ENCODE measurements at places on chromosomes 1 and 21. TPM values are rescaled to one million over a fixed set of nuclear protein-coding genes. Genes with fewer than 3 reads are reported as not detected.

TNFRSF1B gene
- 2.4 TPM for total RNA-seq

GRCh38 chr1:118073648-118074435 lies 111.2 kb downstream of the SPAG17 start:
- DNase-seq, result no peak

GRCh38 chr1:97091679-97092078 lies 370.1 kb downstream of the PTBP2 start:
- DNase-seq, result no peak

CAMSAP2 gene
- total RNA-seq, result 26.5 TPM

DNA sequence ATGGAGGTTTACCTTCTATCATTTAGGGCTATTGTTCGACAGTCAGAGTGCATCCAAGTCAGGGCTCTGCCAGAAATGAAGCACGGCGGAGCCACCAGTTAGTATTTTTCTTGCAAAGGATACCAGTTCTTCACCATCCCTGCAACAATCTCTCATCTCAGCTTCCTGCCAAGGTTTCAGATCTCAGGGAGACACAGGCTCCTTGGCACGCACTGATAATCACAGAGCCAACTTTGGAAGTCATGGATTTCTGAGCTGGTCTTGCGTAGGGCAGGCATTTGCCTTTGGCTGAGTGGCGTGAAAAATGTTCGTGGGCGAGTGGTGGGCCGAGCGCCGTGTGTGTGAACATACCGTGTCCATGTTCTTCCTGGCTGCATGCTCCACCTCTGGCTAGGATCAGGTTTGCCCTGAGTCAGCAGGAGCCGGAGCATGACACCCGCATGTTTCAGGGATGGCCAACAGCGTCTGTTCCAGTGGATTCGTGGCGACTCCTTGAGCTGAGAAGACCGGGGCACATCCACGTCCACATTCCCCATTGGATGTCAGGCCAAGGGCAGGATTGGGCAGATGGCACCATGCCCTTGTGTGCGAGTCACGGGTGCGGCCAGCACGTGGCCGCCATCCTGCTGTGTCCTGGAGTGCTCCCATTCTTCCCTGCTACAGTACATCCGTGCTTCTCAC lies 118.5 kb upstream of the C1orf174 start:
- DNase-seq, result no peak

- peak; percentile 16 for DNase-seq
These were observed 86.8 kb downstream of the NPHP4 start for GRCh38 chr1:5905436-5905835.

- peak; percentile 30 for DNase-seq
These were observed 4.0 kb upstream of the IFI16 start for GRCh38 chr1:159005676-159006075.

DNA sequence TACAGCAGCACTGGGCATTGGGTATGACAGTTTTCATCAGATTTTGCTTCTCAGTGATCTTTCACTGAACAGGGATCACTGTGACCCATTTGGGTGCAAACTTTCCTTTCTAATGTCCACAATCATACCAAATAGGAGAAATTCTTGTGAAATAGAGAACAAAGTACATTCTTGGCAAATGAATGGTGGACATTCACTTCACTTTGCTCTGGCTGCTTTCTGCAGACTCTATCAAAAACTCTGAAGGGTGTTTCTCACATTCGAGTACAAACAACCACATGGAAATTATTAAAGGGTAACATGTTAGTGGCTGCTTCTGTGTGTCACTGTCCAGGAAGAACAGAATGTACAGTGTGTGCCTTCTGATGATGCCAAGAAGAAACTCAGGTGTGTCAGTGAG lies 61.9 kb upstream of the ADAM30 start:
- DNase-seq, result no peak

DNA sequence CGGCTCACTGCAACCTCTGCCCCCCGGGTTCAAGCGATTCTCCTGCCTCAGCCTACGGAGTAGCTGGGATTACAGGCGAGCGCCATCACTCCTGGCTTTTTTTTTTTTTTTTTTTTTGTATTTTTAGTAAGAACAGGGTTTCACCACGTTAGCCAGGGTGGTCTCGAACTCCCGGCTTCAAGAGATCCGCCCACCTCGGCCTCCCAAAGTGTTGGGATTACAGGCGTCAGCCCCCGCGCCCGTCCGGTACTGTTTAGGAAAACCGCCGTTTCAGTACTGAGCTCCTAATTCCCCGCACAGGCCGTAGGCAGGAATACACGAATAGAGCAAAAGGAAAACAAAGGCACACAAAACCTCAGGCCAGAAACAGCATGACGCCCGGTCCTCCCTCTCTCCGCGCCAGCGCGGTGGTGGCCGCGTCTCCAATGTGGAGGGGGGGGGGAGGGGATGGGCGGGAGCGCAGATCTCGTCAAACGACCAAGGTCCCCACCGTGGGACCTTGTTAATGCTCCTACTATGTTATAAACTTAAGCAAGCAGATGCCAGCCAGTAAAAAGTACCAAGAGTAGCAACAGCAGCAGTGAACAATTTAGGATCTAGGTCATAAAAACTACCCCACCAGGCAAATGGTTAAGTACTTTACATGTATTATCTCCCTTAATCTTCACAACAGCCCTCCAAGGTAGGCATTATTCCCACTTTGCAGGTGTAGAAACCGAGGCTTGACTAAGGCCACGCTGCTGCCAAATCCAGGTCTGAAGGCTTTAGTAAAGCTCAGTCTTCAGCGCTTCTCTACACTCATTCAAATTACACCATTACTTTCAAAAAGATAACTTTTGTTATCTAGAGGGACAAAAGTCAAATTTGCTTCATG lies 648 bp upstream of the ADAR start:
- peak; percentile 83 for DNase-seq

DNA sequence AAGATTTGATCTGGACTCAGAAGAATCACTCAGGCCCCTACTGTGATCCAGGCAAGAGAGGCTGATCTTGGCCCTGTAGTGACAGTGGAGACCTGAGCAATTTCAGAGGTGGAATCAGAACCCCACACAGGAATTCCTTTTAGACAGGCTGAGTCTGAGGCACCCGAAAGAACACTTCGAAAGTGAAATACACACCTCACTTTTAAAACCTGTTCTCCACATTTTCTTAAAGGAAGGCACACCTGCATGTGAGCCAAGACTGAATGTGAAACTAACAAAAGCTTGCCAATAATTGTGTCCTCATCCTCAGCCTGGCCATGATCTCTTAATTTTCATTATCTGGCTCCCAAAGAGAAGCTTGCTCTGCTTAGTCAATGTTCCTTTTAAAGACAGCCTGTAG lies 32.2 kb downstream of the SIPA1L2 start:
- DNase-seq, result no peak

DNA sequence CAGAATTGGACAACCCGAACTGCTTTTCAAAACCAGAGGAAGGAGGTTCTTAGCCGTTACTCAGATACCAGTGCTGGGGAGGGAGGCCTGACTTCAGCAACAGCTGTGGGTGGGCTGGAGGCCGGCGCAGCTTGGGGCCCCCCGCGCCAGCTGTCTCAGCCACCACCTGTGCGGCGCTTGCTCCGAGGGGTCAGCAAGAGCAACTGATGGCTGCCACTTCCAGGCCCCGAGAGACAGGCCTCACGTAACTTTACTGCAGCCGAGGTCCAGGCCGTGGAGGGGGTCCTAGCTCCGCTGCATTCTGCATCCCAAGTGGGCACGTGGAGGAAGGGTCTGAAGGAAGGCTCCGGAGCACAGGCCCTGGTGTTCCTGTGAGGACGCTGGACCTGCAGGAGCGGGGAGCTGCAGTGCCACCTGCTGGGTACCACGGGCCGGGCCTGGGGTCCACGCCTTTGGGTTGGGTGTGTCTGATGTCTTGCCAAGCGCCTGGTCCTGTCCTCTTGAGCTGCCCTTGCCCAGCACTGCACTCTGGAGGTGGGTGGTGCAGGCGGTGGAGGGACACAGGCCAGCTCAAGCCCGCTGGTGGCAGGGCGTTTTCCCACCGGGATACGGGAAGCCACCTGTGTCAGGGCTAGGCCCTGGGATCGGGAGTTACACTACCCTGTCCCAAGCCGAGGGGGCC lies 9.8 kb downstream of the THAP3 start:
- DNase-seq, result peak; percentile 91

EVA1B gene
- 87.2 TPM for total RNA-seq

DNA sequence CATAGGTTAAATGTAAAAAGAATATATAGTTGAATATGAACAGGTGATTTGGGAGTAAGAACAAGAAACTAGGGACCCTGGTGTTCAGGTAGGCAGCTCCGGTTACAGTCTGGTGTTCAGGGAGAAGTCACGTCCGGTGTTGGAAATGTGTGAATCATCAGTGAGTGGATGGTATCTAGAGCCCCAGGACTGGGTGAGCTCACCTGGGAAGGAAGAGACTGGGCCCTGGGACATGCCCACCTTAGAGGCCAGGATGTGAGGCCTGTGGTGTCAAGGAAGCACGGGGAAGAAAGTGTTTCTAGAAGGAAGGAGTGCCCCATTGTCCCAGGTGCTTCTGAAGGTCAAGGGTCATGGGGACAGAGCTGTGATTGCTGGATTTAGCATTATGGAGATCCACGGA lies 1.5 kb upstream of the GJB3 start:
- no peak for DNase-seq

- no peak for DNase-seq
These were observed 78.0 kb downstream of the HIVEP3 start for GRCh38 chr1:41840592-41841246.

TSNAX gene
- total RNA-seq, result 51.0 TPM

DNA sequence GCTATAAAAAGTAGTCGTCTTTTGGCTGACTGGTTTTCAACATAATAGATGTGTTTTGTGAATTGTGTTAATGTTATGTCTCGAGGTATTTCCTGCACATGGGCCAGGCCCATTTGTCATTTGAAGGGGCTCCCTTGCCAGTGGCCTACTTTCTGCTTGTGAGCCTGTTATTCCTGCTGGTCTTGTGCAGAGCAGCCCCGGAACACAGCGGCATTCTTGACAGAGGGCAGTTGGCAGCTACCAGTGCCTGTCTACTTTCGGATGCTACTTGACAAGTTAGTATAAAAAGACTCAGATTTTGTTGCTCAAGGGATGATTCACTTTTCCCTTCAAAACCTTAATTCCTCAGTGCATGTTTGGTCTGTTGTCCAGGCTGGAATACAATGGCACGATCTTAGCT lies 28.5 kb downstream of the PGM1 start:
- no peak for DNase-seq

- no peak for DNase-seq
These were observed 45.3 kb upstream of the CACNA1E start for GRCh38 chr1:181438013-181438412.

- peak; percentile 56 for DNase-seq
These were observed 536 bp downstream of the HSF2BP start for GRCh38 chr21:43658769-43659135.

BRDT gene
- total RNA-seq, result 0.31 TPM

DNA sequence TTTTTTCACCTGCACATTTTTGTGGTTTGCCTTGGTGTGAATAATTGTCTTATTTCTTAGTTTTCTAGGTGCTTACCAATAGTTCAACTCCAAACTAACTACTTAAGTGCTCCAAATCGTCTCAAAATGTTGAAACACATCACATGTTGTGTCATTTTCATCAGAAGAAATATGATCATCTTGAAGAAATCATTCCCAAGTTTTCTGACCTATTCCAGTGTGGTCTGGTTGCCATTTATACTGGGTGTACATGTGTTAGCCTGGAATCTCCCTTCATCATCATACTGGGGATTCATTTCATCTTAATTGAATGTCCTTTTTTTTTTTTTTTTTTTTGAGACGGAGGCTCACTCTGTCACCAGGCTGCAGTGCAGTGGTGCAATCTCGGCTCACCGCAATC lies 67.0 kb downstream of the EIF2B3 start:
- DNase-seq, result no peak

TAS1R3 gene
- not detected for total RNA-seq

GRCh38 chr1:68384321-68384813 lies 65.4 kb downstream of the RPE65 start:
- DNase-seq, result no peak

All from H7 (cell line).